ENCODE measurements at places on chromosomes 7 and 10.
A peak's percentile ranks its signal among the peaks of the same experiment; 100 is the strongest.

- DNase-seq: no peak
Measured at GRCh38 chr7:41312235-41312634, 390.7 kb downstream of the INHBA start.

GRCh38 chr10:4181621-4182049 is 396.6 kb upstream of the KLF6 start:
- DNase-seq: no peak

DNA sequence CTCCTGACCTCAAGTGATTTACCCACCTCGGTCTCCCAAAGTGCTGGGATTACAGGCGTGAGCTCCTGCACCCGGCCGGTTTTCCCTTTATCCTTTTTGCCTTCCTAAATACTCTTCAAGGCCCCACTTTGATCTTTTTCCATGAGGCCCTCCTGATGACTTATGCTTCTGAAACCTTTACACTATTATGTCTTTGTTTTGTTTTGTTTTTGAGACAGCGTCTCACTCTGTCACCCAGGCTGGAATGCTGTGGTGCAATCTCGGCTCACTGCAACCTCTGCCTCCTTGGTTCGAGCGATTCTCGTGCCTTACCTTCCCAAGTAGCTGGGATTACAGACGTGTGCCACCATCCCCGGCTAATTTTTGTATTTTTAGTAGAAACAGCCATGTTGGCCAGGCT is 3.8 kb downstream of the STMP1 start:
- DNase-seq: no peak

DNA sequence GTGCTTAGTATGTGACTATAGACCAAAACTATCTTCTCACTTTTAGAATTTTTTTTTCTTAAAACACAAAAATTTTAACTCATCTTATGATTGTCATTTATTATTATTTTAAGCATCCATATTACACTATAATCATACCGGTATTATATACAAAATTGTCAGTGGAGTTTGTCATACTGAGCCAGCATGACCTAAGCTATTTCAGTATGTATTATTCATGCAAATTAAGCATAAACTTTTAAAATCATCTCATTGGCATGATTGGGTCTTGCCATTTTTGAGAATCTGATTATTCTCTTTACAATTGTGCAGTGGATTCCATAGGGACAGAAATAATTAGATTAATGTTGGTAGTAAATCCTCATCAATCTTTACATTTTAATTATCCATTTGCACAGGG is 46.2 kb upstream of the STMP1 start:
- DNase-seq: no peak

DNA sequence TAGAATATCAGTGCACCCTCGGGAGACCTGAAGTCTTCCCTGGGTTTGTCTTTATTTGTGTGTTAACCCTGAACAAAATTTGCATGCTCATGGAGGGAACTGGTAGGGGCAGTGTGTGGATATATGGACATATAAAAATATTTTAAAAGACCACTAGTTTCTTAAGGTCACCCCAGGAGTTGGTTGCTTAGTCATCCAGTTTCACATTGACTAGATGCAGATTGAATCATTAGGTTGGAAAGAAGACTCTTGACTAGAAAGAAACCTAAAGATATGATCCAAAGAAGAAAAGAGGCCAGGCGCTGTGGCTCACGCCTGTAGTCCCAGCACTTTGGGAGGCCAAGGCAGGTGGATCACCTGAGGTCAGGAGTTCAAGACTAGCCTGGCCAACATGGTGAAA is 137.1 kb downstream of the KAT6B start:
- DNase-seq: no peak

DNA sequence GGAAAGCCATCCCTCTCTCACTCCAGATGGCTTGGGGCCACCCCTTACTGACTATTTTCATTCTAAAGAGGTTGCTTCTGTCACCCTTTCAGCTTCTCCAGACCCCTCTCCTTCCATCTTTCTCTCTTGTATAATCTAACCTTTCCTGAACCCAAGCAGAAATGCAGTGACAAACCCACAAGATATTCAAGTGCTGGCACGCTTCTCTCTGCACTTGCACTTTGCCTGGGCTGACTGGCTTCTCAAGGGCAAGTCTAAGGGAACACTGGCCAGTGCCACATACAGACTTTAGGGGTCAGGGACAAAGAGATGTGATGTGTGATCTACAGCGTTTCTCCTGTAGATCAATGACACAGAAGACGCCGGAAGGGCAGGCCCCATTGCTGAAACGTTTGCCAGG is 150.4 kb upstream of the LANCL2 start:
- DNase-seq: no peak

DNA sequence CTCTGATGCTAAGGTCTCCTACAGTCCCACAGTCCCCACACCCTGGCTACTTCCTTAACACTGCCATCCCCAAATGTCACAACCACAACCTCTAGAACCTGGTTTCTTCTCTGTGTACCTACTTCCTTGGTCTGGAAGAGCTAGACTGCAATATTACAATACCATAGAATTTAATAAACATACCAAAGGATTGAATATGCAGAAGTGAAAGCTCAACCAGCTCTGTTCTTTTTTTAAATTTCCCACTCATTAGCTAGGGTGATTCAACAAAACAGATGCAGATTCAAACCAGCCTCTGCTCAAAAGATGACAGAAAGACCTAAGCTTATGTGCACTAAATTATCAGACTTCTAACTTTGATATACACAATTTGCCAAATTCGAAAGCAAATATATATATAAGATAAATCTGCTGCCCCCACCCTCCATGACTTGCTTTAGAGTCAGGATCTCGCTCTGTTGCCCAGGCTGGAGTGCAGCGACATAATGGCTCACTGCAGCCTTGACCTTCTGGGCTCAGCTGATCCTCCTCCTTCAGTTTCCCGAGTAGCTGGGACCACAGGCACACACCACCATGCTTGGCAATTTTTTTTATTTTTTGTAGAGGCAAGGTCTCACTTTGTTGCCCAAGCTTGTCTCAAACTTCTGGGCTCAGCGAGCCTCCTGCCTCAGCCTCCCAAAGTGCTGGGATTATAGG is 212.6 kb downstream of the CHCHD3 start:
- DNase-seq: no peak

DNA sequence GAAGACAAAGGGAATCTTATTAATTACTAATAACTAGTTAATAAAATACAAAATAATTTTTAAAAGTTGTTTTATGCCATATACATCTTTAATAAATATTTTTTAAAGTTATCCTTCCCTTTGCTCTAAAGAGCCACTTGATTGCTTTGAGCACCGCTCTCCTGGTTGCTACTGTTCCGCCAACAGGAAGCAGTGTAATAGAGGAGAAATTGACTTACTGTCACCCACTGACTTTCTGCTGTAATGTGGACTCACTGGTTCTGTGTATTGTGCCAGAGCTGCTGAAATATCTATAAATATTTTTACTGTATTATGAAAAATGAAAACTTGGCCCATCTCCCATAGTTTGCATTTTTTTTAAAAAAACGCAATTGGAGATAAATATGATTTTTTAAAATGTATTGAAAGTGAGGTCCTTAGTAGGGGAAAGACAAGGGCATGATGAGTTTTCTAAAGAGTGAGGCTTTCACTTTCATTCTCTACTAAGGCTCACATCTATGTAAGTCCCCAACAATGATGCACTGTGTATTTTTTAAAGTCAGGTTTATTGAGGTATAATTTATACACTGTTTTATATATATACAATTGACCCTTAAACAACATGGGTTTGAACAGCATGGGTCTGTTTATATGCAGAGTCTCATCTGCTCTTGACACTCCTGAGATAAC is 100.5 kb downstream of the NPY start:
- DNase-seq: no peak

- no peak for DNase-seq
Measured at GRCh38 chr7:135095450-135095849, 52.4 kb upstream of the TMEM140 start.

DNA sequence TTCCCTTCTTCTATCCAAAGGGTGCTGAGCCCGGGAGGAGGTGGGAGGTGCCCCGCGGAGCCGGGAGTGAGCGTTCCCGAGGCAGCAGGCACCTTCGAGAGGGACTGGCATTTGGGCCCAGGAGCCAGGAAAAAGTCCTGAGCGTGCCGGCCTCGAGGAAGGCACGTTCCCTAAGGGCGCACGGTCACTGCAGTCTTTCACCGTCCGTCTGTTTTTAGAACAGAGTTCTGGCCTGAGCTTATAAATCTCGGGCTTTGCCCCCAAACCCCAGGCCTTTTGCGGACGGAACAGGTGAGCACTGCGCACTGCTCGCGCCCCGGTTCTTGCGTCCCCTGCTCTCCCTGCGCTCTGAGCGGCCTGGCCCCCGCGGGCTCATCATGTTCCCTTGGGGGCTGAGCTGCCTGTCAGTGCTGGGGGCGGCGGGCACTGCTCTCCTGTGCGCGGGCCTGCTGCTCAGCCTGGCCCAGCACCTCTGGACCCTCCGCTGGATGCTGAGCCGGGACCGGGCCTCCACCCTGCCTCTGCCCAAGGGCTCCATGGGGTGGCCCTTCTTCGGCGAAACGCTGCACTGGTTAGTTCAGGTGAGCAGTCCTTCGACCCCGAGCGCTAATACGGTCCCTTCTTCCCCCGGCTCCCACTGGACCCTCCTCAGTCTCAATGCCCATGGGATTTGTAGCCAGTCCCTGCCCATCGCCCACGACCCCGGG is 442 bp downstream of the CYP26C1 start:
- no peak for DNase-seq

DNA sequence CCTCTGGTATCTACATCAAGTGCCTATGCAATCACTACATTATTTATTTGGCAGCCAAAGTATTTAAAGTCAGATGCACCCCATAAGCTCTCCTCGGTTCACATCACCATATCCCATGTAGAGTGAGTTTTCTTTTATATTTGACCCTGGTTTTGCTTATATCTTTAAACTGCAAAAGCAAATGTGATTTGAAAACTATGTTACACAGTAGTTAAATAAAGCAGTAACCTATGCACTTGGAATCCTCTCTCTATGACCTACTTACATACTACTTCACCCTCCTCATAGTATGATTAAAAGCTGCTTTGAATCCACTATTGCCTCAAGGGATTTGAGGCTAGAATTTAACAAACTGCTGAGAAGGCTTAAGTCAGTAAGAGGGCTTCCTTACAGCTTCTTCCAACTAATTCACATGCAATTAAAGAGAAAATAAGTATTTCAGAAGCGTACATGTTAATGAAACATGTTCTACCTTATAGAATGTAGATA is 2.2 kb upstream of the CELF2 start:
- DNase-seq: no peak

- DNase-seq: no peak
Measured at GRCh38 chr10:71801361-71801760, 28.0 kb upstream of the VSIR start.

- DNase-seq: no peak
Measured at GRCh38 chr7:33452805-33453502, 323.6 kb downstream of the BBS9 start.

GRCh38 chr7:129616530-129616929 is 5.0 kb downstream of the NRF1 start:
- DNase-seq: no peak

DNA sequence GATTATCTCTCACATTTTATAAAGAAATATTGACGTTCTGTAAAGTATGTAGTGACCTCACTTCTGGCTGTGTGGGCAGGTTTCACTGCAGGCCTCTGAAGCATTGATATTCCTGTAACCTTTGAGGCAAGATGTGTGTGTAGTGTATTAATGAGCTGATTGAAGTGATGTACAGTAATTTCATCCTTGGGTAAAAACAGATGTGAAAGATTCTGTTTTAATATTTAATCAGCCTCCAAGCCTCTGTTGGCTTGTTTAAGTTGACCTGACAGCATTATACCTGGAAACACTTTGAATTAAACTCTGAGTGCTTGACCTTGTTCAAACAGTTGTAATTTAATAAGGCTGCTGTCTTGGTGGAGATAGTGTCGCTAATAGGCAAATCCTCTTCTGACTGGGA is 74.9 kb downstream of the KAT6B start:
- DNase-seq: no peak

DNA sequence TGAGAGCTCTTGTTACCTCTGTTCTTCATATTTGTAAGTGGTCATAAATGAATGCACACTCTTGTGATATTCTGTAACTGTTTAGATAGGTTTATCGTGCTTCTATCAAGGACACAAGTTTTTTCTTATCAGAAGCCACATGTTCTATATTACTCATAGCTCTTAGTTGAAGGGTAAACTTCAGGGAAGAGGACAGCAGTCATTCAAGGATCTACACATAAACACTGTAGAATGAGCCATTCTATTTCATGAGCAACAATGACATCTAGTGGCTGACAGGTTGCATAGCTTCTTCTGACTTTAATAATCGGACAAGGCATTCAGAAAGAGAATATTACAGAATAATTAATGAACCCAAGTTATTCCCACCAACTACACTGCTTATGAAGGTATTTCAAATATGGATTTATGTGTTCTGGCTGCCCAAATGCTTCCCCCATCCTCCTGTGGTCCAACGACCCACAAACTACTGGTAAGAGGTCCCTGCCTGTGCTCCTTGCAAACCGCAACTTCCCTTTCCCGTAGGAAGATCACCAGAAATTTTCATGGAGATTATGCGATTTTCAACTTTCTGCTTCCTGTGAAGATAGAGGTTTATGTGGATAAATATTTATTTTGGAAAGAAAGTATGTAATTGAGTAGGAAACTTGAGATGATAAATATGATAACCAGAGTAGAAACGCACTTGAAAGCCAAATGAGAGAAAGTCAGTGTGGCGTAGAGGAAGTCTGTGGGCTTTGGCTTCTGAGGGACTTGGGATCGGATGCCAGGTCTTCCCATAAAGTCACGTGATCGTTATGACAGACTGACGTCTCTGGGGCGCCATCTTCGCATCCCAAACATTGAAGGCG is 16.8 kb upstream of the ABCB5 start:
- DNase-seq: peak; percentile 49

- DNase-seq: no peak
Measured at GRCh38 chr10:112956631-112957350, 6.7 kb downstream of the TCF7L2 start.

- DNase-seq: no peak
Measured at GRCh38 chr10:69988094-69988493, 64.6 kb upstream of the MACROH2A2 start.

- DNase-seq: no peak
Measured at GRCh38 chr7:151806204-151806603, 70.7 kb downstream of the PRKAG2 start.

GRCh38 chr7:23096518-23097290 is 8.9 kb upstream of the KLHL7 start:
- DNase-seq: no peak

DNA sequence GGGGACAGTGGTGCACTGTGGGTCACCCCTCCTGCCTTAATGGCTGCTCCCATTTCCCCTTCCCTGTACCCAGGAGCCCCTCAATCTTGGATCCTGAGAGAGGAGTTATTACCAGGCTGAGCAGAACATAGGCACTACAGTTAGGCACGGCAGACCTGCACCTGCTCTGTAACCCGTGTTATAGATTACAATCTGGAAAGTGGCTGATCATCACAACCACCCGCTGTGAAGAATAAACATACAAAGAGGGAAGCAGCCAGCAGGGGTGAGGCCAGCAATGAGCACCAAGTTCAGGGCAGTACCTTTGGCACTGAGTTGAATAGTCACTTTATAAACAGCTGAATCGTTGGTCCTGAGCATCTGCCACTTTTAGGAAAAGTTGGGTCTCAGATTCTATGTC is 1.7 kb downstream of the CDHR1 start:
- DNase-seq: no peak

DNA sequence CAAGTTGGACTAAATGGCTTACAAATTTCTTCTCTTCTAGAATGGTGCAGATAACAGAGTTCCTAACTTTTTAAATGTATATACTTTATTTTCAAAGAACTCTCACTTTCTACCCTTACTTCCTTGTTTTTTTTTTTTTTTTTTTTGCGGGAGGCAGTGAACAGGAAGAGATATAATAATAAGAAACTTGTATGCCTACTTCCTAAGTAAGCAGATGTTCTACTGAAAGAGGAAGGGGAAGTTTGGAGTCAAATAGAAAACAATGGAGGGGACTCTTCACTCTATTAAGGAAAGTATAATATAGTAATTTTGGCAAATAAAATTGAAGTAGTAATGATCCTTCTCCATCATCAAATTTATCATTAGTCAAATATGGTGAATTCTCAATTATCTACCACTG is 754.0 kb downstream of the KCNMA1 start:
- no peak for DNase-seq

All from CD8-positive, alpha-beta T cell (primary cell).